ENCODE measurements at places on chromosomes 1 and 21.

DNA sequence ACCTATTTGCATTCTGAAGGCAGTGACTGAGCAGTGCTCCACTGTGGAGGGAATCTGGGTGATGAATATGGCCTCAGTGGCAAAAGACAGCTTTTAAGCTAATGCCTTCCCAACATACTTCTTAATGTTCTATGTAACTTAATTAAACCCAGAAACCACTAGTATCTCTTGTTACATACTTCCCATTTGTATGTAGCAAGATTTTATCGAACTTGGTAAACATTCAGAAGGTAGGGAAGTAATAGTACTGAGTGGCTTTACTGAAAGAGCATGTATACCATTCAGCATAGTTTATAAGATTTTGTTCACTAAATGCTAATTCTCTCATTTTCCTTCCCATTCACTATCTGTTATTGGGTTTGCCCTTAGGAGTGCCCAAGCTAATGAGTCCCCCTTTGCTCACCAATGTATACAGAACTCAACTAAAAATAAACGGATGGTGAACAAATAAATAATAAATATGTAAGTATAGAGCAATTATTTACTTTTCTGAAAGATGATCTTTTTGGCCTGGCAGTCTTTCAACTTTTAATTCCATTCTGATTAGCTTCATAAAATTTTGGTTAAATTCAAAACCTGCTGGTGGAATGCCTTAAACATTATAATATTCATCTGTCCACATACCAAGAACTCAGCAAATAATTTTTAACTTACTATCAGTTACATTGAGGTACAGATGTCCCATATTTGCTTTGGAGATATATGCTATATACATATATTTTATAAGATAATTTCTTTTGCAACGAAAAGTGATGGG is 204.4 kb downstream of the APP start:
- no peak for DNase-seq

GRCh38 chr1:25030674-25031589 is 100.9 kb upstream of the RUNX3 start:
- DNase-seq: no peak

GRCh38 chr1:232381394-232382100 is 248.4 kb downstream of the SIPA1L2 start:
- DNase-seq: peak; percentile 38

GRCh38 chr1:44405031-44405797 is at the start of gene RNF220:
Gene RNF220, plus strand, starts transcription at chr1:44405255.
- peak; percentile 81 for DNase-seq

DNA sequence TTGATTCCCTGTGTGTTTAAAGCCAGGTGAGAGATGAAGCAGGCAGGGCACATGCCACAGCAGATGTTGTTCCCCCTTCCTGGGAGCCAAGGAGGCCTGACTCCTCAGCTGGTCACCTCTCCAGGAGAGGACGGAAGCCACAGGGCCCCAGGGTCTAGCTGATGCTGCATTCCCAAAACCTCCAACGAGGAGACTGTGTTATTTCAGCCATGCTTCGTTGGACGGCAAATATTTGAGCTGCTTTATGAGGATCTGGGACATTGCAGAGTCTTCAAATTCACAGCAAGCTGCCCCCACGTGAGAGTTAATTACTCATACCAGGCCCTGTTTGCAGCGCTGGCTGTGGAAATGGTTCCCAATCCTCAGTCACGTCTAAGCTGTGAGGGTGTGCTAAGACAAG is 85.3 kb downstream of the CDC7 start:
- no peak for DNase-seq

- DNase-seq: no peak
These were observed 290.7 kb downstream of the TM2D1 start for GRCh38 chr1:61434276-61434675.

- no peak for DNase-seq
These were observed 11.2 kb downstream of the TAF5L start for GRCh38 chr1:229614701-229615100.

DNA sequence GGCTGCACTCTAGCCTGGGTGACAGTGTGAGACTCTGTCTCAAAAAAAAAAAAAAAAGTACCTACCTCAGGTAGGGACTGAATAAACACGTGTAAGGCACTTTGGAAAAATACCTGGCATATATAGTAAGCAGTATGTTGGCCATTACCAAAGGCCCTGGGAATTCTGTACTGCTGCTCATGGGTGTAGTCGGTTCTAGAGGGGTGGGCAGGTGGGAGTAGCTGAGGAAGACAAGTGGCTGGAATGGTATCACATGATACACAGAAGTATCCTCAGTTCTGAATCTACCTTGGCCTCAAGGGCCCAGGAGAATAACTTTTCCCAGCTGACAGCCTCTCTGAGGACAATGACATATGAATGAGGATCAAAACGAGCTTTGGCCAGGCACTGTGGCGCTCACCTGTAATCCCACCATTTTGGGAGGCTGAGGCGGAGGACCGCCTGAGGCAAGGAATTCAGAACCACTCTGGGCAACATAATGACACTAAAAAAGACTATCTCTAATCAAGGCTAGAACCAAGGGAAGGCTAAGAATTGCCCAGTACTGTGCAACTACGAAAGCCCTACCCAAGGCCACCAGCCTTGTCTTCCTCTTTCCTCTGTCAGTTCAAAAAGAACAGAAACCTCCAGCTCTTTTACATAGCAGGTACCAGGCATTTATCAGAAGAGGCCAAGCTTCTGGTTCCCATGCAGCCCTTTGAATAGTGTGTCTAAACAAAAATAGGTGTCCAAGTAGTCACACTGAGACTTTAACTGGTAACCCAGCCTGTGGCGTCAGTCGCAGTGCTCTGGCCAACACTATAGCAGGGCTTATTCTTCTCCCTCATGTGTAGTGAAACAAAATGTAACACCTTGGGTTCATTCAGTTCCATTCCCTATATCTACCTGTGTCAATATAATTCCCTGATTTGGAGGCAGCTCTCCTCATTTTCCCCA is 10.2 kb downstream of the MMACHC start:
- no peak for DNase-seq

GRCh38 chr1:207817166-207817565 is 65.3 kb downstream of the CD46 start:
- no peak for DNase-seq

GRCh38 chr1:192578144-192578909 is 2.8 kb downstream of the RGS1 start:
- DNase-seq: no peak
